CD4-positive, alpha-beta T cell treated with Interleukin-17A for 1 hour (primary cell): ENCODE measurements at places on chromosomes 7 and 10.

GRCh38 chr7:4842319-4843064, 19.3 kb downstream of the PAPOLB start:
- DNase-seq = no peak

GRCh38 chr10:25901199-25901598, 32.8 kb upstream of the MYO3A start:
- no peak for DNase-seq

DNA sequence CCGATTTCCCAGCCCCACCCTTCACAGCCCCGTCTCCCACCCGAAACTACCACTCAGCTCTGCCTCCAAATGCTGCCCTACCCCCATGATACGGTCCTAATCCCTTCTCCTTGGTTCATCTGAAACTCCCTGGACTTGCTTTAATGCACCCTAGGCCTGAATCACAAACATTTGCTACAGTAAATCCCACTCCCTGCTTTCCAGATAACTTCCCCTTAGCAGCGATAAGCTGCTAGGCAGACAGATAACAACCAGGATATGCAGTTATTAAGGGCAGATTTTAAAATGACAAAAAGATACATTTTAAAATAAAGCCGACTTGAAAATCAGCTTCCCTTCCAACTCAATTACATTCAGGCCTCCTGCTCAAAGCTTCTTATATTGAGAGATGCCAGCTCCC, 514.7 kb downstream of the GRID1 start:
- DNase-seq = no peak

DNA sequence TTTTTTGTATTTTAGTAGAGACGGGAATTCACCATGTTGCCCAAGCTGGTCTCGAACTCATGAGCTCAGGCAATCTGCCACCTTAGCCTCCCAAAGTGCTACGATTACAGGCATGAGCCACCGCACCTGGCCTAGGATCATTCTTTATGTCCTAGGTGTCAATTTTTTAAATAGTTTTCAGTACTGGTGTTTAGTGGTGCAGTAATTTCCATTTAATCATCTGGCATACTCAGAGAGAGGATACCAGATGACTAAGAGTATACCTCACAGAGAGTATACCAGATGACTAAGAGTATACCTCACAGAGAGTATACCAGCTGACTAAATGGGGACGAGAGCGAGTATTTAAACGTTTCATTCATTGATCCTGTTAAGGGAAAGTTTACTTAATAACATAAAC, 37.3 kb upstream of the TMEM248 start:
- no peak for DNase-seq

- DNase-seq = no peak
These were observed 11.6 kb downstream of the ADCK2 start for GRCh38 chr7:140684066-140684950.

GRCh38 chr10:14698111-14698828, 76.4 kb downstream of the FAM107B start:
- DNase-seq = no peak

DNA sequence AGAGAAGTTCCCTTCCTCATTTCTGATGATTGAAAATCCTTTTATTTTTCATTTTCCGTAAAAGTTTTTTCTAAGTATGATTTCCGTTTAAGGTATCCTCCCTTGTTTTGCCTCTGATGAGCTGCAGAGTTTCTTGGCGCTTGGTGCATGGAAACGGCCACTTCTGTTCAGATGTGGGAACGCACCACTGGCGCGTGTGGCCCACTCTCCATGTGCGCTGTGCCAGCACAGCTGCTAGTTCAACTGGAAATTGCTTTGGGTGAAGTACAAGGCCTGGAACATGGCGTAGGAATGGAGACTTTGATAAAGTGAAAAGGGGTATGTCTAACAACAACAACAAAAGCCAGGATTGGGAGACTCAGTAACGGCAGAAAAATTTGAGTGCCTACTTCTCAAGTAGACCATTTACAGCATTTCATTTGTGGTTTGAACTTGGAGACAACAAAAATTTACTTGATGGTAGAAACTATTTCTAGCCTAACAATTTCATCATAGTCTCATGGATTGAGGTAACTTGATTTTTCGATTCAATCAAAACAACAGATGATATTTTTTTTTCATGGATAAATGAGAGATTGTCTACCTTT, 364.2 kb downstream of the SUGCT start:
- DNase-seq = no peak

DNA sequence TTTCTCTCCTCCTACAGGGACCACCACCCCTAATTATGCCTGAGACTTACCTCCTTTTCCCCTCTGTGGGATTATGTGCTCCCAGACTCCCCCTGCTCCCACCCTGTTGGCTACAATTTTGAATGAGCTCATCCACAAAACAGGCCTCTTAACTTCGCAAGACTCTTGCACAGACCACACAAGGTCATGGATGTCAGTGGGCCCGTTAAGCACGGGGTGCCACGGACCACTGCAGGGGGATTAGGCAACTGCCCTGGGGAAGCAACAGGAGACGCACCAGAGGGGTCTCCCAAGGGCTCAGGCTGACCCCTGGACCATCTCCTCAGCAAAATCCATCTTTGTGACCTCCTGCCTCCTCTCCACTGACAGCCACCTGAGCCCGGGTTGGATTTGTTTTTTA, 42.1 kb upstream of the COL13A1 start:
- no peak for DNase-seq

- DNase-seq = no peak
These were observed 33.5 kb upstream of the CADPS2 start for GRCh38 chr7:122919643-122920181.

DNA sequence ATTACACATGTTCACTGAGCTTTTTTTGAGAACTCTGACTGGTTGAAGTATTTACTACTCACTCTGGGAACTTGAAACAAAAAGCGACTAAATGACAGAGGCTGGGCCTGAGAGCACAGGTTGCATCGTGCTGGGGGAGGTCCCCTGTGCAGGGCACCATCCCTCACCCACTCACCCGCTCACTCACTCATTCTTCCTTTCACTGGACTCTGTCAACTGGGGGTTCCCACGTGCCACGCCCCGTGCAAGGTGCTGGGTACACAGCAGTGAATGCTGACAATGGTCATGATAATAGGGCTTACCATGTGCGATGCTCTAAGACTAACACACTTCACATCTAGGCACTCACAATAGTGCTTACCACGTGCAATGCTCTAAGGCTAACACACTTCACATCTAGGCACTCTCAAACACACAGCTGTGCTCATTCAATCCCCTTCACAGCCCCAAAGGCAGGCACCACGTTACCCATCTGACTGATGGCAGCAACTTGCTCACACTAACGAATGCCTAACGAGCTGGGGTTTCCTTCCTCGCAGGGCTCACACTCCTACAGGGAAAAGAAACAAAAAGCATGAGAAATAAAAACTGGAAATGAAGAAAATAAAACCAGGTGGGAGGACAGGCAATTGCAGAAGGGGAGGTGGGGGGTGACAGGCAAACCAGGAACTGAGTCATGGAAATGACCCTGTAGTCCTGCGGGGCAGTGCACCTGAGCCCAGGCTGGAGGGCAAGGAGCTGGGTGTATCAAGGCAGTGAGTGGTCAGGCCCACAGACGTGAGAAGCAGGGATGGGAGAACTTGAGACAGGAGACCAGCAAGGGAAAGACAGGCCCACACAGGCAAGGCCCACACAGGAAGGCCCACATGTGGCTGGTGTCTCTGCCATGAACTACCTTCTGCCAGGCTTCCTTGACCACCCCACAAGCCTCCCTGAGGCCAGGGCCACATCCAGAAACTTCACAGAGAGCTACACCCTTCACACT, 147.0 kb upstream of the FAM20C start:
- no peak for DNase-seq
